ENCODE measurements at places on chromosomes 11 and 22.

- DNase-seq: no peak
Measured at GRCh38 chr22:30602049-30602448, 4.9 kb upstream of the TCN2 start.

GRCh38 chr11:126834149-126834548 is 166.4 kb downstream of the KIRREL3 start:
- DNase-seq: no peak

DNA sequence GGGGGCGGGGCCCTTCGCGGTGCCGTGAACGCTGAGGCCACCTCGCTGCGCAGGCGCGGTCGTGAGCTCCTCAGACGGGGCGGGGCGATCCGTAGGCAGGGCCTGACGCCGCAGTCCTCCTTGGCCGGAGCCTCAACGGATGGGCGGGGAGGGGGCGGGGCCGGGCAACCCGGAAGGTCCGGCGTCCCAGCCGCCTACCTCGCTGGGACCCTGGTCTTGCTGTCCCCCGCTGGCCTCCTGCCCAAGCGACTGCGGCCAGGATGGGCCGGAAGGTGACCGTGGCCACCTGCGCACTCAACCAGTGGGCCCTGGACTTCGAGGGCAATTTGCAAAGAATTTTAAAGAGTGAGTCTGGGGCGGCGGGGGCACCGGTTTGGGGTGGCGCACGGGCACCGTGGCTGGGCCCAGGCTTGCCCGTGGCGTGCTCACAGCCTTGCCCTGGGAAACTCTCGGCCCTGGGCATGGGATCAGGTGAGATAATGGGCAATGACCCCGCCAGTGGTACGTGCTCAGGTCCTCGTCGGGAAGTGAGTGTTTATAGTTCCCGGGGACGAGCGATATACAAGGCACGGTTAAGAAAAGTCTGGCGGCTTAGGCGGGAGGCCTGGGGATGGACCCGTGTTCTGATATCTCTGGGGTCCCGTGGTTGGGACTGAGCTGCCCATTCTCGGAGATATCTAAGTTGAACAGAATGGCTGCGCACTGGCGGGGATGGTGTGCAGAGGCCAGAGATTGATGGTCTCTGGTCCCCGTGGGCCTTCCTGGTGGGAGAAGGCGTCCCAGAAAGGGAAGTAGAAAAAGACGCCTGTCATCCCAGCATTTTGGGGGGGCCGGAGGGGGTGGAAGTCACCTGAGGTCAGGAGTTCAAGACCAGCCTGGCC is at the start of gene NADSYN1:
Gene NADSYN1 (plus strand): TSS at position 167 of the 881 bp plus-strand sequence. CDS start 94 bp downstream, at position 261.
- peak; percentile 89 for DNase-seq

DNA sequence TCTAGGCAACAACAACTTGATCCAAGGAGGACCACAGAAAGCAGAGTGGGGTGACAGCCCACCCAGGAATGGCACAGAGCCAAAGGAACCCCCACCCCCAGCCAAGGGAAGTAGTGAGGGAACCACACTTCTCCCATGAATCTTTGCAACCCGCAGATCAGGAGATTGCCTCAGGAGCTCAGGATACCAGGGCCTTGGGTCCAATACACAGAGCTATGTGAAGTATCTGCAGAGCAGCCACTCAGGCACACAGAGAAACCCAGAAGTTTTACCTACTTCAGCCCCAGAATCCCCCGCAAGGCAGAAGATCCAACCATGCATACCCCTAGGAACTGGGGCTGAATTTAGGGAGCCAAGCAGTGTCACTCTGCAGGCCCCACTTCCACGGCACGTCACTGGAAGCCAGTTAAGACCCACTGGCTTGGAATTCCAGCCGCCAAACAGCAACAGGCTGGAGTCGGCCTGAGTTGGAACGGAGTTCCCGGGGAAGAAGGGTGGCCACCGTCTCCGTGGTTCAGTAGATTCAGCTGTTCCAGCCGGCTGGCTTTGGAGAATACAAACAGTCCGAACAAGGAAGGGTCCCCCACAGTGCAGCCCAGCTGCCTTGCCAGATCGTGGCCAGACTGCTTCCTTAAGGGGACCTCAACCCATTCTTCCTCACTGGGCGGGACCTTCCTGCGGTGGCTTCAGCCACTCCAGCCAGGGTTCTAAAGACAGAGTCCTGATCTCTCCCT is 174.1 kb downstream of the TTC28 start:
- no peak for DNase-seq

GRCh38 chr11:119861160-119861559 is 132.2 kb upstream of the NECTIN1 start:
- no peak for DNase-seq

- no peak for DNase-seq
Measured at GRCh38 chr11:96242191-96242847, 100.7 kb downstream of the MAML2 start.

GRCh38 chr11:31714840-31715239 is 96.3 kb downstream of the PAX6 start:
- DNase-seq: no peak

DNA sequence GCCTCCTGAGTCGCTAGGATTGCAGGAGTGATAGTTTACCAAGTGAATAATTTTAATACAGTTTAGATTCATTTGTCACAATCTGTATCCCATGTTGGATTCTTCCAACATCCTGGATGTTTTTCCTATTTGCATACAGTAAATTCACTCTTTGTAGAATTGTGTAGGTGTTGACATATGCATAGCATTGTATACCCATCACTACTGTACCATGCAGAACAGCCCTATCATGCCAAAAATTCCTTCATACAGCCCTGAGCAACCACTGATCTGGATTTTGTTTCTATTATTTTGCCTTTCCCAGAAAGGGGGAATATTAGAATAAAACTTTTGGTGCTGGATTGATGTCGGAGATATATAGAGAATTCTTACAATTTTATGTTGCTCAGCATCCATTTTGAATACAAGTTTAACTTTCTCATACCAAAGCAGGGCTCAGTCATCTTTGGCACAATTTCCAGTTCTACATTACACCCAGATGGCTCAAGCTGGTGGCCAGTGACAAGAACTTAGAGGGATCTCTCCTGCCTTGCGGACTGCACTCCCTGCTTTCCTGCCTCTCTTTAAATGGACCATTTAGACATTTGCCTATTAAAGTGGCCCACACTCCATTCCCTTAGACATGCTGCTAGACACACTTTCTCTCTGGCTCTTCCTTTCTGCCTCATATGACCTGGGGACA is 45.4 kb upstream of the CFAP300 start:
- no peak for DNase-seq

DNA sequence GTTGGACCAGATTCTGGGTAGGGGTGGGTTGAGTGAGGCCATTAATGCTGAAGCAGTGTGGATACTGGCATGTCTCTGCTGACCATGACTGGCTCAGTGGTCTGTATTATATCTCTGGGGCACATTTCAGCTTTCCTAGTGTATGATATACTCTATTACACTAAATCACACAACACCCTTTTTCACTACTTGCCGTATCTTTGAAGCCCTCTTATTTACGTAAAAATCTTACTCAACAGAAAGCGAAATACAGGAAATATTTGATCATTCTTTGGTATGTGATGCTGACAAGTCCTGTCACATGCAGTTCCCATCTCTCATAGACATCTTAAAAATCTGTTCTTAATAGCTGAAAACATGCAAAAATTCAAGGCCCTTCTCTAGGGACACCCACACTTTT is 40.3 kb downstream of the OR5B17 start:
- DNase-seq: no peak

DNA sequence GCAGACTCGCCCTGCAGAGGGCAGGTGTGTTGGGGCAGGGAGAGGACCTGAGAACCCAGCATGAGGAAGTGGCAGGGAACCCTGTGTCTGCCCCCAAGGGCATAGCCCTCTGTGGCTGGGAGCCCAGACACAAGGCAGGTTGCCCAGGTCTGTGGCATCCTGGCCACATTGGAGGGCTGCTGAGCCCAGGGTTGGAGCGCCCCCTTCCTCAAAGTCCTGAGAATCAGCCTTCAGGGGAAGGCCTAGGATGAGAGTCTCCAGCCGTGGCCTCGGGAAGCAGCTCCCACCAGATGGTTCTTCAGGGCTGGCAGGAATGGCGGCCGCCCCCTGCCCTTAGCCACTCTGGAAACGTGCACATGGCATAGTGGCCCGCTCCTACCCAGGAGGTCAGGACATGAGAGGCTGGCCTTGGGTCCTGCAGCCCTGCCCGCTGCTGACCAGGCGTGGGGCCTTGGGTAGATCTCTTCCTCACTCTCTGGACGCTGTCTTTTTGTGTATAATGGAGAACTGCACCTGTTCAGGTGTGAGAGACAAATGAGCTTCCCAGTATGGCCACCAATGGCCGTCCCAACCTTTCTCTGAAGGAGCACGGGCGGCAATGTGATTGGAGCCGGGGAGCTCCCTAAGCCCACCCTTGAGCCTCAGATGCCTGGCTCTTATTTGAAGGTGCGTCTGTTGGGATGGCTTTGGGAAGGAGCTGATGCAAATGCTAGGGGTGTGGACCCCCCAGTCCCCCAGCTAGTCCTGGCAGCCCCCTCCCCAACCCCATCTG is 4.6 kb upstream of the CDC42BPG start:
- no peak for DNase-seq

GRCh38 chr11:74269161-74269811 is 42.2 kb downstream of the P4HA3 start:
- DNase-seq: no peak

DNA sequence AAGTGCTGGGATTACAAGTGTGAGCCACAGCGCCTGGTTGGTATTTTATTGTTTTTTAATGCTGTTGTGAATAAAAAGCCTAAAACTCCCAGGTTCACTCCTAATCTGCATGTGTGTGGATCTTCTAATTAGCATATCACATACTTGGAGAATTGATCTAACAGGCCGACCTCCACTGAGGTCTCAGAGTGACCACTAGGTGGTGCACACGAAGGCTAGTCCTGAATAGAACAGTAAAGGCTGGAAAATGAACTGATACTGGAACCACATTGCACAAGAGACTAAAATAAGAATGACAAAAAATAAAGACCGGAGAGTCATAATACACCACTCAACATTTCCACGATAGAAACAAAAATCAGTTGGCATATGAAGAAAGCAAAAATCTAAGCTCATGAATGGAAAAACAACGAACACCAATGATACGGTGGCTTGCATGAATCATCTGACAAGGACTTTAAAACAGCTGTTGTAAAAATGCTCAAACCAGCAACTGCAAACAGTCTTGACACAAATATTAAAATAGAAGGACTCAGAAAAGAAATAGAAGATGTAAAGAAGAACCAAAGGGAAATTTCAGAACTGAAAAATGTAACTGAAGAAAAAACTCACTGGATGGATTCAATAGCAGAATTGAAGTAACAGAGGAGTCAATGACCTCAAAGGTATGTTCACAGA is 19.2 kb downstream of the PIM3 start:
- DNase-seq: no peak

DNA sequence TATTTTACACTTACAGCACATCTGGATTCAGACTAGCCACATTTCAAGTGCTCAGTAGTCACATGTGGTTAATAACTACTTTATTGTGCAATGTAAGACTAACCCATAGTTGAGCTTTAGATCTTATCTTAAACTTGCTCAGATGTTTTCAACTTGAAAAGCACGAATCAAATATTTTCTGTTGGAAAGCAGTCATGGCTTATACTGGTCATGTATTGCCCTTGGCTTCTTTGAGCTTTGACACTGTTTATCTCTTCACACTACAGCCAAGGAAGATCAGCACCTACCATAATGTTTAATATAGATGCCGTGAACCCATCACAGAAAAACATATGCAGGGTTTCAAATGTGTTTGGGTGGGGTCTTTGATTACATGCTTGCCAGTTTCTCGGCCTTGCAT is 4.4 kb downstream of the RBX1 start:
- no peak for DNase-seq

GRCh38 chr22:21873619-21874018 is 6.2 kb upstream of the MAPK1 start:
- DNase-seq: no peak

- DNase-seq: no peak
Measured at GRCh38 chr11:44417731-44418455, 108.0 kb upstream of the ALX4 start.

DNA sequence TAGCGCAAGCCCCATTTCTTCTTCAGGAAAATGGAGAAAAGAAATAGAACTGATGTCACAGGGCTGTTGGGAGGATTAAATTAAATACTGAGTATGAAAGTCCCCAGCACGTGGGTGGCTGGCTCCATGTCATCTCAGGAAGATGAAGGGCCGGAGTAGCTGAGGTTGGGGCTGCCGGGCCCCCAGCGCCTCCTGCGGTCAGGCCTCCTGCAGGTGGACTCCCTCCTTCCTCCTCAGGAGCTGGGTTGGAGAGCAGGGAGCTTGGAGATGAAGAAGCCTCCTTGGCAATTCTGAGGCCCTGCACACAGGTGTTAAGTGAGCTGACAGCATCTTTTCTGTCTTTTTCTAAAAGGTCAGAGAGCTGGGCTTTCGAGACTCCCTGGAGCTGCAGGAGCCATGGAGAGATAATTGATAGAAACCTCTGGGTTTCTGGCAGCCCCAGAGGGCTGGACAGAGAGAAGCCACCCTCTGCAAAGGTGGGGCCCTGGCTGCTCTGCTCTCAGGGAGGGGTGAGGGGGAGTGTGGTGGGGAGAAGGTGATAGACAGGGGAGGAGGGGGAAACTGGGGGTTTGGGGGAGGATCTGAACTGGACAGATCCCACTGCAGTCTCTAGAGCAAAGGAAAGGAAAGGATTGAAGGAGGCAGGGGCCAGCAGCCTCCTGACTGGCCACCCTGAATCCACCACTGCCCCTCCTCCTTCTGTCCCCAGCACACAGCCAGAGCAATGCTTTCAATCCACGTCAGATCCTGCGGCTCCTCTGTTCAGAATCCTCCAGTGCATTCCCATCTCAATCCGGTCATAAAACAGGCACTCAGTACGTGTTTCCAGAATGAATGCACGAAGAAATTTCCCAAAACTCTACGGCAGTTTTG is 210.8 kb downstream of the CEP164 start:
- no peak for DNase-seq

GRCh38 chr11:92766698-92767097 is 202.8 kb upstream of the MTNR1B start:
- DNase-seq: no peak

DNA sequence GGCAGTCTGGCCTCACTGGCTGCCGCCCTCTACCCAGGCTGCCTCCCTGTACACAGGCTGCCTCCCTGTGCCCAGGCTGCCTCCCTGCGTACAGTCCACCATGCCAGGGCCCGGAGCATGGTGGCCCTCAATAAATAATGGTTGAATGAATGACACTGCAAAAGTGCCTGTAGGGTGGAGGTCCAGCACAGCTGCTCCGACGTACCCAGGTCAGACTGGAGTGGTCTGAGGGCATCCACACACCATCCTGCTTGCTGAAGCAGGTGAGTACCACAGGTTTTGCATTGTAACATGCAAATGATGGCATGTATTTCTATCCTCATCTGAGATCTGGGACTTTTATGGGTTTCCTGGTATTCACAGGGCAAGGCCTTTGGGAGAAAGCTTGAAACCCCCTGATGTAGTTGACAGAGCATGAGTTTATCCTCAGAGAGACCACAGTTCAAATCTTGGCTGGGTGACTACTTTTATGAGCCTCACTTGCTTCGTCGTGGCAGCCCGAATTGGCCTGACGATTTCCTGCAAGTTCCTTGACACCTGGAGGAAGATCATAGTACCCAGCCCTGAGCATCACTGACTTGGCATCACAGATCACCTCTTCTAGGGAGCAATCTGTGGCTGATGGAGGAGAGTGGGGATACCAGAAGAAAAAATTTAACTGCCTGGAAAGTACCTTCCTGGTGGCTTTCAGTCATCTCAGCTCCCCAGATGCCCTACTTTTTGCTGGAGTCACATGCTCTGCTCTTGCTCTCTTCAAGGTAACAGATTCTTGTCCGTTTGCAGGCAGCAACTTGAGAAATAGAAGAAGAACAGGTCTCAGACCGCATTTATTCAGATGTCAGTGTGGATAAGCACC is 16.0 kb upstream of the CYB5R3 start:
- no peak for DNase-seq
